Sigmoid colon (tissue), 7 donors: ENCODE measurements at places on chromosomes 16 and 17. TPM values are rescaled to one million over a fixed set of nuclear protein-coding genes. Genes with fewer than 3 reads are reported as not detected.

Gene TNFRSF13B
- total RNA-seq, result not detected

Gene C1QL1
- total RNA-seq, result 4.3 TPM

Gene DRC3
- 1.6 TPM for total RNA-seq

Gene LCAT
- total RNA-seq, result 31.0 TPM

GRCh38 chr16:71811261-71811803 lies 2.7 kb upstream of the AP1G1 start:
- no peak for DNase-seq
- no peaks in the 10 kb centered on the region for H3K27me3 ChIP-seq
- H3K36me3 ChIP-seq, result no peaks in the 10 kb centered on the region

DNA sequence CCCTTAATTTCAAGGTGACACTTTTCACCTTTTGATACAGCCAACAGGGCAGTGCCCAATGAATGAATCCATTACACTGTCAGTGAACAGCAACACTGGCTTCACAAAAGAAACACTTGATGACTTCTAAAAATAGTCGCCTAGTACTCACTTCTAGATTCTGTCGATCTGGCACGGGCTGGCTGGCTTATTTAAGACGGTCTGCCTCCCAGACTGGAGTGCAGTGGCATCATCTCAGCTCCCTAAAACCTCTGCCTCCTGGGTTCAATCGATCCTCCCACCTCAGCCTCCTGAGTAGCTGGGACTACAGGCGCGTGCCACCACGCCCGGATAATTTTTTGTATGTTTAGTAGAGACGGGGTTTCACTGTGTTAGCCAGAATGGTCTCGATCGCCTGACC lies 1.9 kb downstream of the NDUFAB1 start:
- peaks cover 45% of the 10 kb centered on the region for H3K36me3 ChIP-seq
- H3K4me1 ChIP-seq, result peaks cover 17% of the 10 kb centered on the region
- H3K27me3 ChIP-seq, result no peaks in the 10 kb centered on the region
- no peak overlapping the region for H3K4me3 ChIP-seq
- H3K27ac ChIP-seq, result no peak overlapping the region
- no peak for DNase-seq
